ENCODE measurements at places on chromosomes 2 and 18.

- no peak for DNase-seq
Measured at GRCh38 chr2:17758118-17758517, 4.2 kb downstream of the GEN1 start.

DNA sequence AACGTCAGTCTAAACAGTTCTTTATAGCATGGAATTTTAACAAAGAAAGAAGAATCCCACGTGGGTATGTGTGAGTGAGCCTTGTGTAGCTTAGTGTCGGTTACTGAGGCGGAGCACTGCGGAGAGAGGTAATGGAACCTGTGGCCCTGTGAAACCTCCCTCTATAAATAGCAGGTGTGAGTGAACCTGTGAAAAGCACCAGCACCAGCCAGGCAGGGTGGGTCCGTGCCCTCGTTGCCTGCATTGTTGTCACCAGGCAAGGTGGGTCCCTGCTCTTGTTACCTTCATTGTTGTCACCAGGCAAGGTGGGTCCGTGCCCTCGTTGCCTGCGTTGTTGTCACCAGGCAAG is 4.7 kb downstream of the CTDP1 start:
- DNase-seq, result no peak

GRCh38 chr18:8450013-8450412 is 159.2 kb upstream of the RAB12 start:
- no peak for DNase-seq

DNA sequence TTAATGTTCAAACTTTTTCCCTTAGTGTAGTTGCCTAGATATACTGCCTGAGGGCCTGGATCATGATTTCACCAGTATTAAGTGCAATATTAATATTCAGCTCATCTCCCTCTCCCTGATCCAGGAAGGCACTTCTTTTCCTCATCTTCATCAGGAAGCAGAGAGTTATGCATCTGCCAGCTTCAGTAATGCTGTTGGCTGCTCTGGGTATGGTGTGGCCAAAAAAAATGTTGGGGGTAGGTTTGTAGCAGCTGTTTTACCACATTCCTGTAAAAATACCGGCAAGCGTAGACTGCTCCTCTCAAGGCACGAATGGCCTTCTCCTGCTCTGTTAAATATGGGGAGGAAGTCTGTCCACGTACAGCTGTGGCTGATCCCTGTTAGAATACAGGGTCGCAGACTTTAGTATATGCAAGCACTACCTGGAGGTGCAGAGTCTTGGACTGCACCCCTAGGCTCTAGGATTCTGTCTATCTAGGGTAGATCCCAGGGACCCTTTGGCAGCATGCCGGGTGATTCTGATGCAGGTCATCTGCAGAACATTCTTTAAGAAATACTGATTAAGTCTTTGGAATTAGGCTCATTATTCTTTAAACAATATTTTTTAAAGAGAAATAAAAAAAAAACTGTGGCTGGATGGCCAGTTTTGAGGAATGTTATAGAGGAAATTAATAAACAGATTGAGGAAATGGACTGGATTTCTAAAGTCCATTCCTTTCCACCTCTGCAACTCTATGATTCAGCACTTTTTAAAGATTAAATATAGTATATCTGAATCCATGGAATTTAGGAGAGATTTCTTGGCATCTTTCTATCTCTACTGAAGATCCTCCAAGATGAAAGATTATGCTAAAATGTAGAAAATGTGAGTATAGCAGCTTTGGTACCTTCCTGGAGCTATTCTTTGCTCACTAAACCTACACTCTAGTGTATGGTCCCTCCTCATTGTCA is 21.0 kb upstream of the GLS start:
- no peak for DNase-seq

DNA sequence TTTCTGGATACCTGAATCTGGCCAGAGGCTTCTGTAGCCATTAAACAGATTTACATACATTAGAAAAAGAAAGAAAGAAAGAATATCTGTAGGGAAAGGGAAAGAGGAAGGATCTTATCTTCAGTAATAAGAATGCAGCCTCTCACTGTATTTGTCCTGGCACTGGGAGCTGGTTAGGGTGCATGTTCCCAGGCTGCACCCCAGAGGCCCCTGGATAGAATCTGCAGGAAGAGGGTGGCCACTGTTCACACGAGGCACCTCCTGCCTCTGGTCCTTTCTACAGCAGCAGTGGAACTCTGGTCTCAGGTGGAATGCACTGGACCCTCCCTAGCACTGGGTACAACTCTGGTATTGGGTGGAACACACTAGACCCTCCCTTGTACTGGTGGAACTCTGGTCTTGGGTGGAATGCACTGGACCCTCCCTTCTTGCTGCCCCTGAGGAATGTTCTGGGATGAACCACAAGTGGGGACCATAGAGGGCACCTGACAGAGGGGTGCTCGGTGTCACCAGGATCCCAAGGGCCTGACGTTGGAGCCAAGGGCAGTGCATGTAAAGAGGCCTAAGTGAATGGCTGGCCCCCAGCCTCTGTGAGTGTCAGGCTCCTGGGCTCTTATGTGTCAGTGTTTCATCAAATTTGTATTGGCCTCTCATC is 27.4 kb upstream of the PXDN start:
- DNase-seq, result no peak

GRCh38 chr2:121235542-121235941 is 49.5 kb downstream of the TFCP2L1 start:
- no peak for DNase-seq

DNA sequence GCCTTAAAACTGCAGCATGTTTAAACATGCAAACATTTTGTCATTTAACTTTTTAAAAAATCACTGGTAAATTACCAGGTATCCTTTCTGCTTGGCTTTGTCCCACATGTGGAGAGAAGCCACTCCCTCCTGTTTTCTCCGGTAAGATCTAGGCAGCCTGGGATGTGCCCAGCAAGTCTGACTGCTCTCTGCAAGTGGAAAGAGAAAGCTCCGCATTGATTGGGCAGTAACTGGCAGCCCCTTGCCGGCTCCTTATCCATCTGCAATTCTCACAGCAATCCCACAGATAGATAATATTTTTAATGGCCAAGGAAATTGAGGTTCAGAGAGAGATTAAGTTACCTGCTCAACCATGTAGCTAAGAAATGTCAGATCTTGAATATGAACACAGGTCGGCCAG is 136.1 kb downstream of the TMEM200C start:
- DNase-seq, result no peak

- DNase-seq, result no peak
Measured at GRCh38 chr2:226208726-226209125, 590.9 kb downstream of the IRS1 start.

DNA sequence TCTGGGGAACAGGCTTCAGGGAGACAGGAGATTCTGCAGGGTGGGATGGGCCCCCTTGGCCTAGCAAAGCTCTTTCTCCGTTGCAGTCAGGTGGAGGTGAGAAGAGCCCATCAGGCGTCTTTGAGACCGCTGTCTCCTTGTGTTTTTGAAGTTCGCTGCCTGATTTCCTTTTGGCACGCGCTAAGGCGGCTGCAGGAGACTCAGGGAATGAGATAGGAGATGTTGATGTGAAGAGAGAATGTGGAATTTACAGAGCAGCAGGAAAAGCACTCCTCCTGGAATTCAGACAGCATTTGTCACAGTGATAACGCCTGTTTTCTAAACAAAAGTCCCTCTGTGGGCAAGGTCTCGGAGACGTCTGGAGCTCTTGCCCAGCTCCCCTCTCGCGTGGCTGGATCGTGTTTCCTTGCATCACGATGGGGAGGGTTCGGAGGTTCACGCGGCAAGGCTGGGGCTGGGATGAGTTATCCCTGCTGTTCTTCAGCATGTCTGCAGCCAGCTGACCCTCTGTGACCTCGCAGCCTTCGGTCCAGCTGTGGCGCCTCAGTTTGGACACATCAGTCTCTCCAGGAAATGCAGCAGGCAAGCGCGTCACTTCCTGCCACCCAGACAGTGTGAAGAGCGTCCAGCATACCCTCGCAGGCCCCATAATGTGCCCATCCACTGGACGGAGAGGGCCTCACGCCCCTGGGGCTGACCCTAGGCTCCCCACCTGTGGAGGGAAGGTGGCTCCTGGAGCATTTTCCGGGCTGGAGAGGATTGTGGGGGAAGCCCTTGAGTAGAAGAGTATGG is 30.2 kb downstream of the GLI2 start:
- DNase-seq, result peak; percentile 92

- DNase-seq, result no peak
Measured at GRCh38 chr2:6578416-6578815, 287.3 kb downstream of the CMPK2 start.

DNA sequence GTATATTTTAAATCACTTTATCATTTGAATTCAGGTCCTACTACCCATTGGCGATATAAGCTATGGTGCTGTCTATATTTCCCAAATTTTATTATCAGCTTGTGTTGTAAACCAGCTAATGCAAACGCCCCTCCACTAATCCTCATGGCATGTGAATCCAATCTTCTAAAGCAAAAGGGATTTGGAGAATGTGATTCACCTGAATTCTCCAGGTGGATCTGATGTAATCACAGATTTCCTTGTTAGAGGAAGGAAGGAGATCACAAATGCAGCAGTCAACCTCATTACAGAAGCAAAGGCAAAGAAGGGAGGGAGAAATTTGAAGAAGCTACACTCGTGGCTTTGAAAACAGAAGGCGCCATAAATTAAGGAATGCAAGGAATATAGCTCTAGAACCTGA is 431.1 kb upstream of the CDH19 start:
- no peak for DNase-seq

- DNase-seq, result no peak
Measured at GRCh38 chr2:72891091-72891818, 4.0 kb downstream of the SPR start.

DNA sequence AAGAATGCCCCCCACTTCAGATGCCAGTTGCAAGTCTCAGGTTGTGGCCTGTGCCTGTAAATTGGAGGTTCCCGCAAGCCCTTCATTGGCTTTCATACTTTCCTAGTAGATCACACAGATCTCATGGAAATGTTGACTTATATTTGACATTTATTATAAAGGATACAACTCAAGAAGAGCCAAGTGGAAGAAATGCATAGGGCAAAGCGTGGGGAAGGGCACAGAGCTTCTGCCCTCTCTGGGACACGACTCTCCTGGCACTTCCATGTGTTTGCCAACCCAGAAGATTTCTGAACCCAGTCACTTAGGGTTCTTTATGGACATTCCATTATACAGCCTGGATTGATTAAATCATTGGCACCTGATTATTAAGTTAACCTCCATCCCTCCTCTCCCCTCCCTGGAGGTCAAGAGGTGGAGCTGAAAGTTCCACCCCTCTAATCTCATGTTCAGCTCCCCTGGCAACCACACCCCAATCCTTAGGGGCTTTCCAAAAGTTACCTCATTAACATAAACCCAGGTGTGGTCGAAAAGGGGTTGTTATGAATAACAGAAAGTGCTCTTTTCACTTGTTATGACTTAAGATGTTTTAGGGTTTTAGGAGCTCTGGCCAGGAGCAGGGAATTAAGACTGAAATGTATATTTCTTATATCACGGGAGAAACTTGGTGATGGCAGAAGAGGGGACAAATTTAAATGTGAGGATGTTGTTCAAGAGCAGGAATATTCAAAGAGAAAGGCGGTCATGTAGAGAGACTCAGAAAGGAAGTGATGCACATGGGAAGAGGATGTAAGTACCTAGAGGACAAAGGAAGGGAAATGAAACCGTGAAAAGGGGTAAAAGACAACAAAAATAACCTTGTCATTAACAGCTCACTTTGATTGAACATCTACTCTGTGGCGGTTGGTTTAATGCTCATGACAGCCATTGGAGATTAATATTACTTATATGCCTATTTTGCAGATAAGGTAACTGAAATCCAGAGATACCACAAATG is 31.8 kb downstream of the SP100 start:
- no peak for DNase-seq

DNA sequence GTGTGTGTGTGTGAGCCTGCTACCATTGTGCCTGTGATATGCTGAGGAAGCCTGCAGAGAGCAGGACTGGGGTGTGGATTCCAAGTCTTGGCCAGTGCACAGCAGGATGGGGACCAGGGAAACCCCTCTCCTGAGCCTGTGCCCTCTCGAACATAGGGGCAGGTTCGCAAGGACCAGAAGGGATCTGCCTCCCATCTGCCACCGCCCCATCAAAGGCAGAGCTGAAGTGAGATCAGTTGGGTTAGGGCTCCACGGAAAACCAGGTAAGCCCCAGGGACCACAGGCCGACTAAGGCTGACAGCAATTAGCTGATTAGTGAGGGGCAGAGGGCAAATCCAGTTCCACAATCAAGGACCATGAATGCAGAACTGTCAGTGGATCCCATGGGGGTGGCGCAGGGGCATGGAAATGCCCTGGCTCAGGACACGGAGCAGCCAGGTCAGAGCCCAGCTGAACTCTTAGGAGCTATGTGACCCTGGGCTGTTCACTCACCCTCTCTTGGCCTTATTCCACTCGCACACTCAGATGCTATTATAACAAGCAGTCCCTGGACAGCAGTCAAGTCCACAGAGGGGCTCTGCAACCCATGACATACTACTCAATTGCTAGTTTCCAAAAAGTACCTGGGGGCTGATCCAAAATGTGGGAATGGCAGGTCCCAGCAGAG is 84.2 kb upstream of the ID2 start:
- no peak for DNase-seq

DNA sequence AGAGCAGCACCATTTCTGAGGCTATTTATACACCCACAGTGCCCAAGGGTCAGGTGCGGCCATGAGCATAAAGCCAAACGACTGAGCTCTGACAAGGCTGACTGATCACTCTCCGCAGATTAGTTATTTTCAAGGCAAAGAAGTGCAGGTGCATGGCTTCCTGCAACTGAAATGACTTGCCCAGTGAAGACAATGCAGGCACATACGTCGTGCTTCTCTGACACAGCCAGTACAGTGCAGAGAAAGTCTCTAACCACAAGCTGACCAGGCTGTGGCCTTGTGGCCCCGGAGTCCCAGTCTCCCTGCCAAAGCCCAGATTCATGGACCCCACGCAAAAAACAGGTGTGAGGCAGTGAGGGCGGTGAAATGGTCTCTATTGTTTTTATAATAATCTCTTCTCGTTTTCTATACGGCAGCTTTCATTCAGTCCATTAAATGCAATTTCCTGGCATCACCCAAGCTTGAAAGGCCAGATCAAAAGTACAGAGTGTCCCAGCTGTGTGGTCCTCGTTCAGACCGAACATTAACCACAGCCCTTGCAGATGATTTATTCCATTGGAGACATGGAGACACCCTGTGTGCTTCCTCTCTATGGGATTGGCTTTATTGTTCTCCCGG is 447.0 kb upstream of the ID2 start:
- DNase-seq, result no peak

DNA sequence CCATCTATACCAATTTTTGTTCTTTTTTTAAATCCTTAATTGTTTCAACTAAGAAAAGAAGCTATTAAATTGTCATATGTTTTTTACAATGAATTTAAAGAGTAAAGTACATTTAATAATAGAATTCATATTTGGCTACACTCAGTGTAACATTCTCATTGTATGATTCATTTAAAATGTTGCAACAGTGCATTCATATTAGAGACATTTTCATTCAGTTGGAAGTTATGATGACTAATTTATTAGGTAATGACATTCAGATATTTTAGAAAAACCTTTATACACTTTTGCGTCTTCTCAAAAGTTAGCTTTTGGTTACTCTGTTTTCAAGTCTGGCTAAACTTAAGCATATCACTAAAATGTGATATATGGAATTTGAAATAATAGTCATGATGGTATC is 887.5 kb upstream of the NRXN1 start:
- no peak for DNase-seq

GRCh38 chr2:197575987-197576386 is 60.1 kb downstream of the MOB4 start:
- DNase-seq, result no peak

GRCh38 chr2:98269830-98270229 is 76.4 kb upstream of the CNGA3 start:
- no peak for DNase-seq

- DNase-seq, result no peak
Measured at GRCh38 chr2:187500585-187501359, 52.7 kb upstream of the CALCRL start.

Data from uterus (tissue), 4 donors.